ENCODE measurements at places on chromosomes 3 and 15.

- DNase-seq, result no peak
Observed at GRCh38 chr3:110887176-110887575, 184.4 kb upstream of the NECTIN3 start.

DNA sequence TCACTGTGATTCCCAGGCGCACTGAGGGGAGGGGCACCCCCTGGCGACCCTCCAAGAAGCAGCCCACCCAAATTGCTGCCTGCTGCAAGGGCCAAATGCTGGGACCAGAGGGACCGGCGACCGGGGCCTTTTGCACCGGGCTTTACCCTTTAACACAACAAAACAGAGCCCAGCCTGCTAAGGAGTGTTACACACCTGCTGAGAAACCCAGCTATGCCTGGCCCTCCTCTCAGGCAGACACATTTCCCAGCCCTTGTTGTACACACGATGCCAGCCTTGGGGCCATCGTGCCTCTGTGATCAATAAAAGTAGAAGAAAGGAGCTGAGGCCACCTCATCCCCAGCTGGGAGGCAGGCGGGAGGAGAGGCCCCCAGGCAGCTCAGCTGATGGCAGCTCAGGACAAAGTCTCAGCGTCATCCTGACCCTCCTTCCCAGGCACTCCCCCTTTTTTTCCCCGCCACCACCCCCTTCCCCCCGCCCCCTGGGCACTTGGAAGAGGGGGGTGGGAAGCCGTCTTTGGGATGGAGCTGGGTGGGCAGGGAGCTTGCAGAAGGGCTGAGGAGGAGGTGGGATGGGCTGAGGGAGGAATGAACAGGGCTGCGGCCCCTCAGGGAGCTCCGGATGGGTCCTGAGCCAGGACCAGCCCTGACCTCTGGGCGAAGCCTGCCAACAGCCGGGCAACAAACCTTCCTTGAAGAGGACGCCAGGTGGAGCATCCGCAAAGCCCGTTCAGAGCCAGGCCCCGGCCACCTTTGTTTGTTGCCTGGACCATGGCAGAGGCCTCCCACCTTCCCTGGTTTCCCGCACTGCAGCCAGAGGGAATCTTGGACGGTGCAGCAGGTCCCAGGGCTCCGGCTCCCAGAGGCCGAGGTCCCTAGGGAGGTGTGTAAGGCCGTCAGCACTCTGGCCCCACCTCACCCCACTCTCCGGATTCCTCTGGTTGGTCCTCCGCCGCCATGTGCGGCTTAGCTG, 45.9 kb upstream of the SEC61A1 start:
- no peak for DNase-seq

DNA sequence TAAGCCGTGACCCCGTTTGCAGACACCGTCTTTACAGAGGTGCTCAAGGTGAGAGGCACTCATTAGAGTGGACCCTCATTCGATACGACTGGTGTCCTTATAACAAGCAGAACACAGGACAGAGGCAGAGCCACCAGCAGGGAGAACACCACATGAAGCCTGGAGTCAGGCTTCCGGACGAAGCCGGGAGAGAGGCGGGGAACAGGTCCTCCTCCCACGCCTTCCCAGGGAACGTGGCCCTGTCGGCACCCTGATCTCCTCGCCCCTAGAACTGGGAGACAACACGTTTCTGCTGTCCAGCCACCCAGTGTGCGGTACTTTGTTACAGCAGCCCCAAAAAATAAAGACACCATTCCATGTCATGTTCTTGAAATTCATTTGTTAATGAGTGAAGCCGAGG, 33.6 kb downstream of the ZDHHC19 start:
- no peak for DNase-seq

GRCh38 chr3:15591242-15591641, 10.1 kb downstream of the HACL1 start:
- no peak for DNase-seq

- DNase-seq, result no peak
Observed at GRCh38 chr3:157420606-157421130, 16.0 kb upstream of the PTX3 start.

- DNase-seq, result no peak
Observed at GRCh38 chr3:100149713-100150415, 35.6 kb upstream of the FILIP1L start.
